ENCODE measurements at places on chromosomes 7 and 10.
A peak's percentile ranks its signal among the peaks of the same experiment; 100 is the strongest.

DNA sequence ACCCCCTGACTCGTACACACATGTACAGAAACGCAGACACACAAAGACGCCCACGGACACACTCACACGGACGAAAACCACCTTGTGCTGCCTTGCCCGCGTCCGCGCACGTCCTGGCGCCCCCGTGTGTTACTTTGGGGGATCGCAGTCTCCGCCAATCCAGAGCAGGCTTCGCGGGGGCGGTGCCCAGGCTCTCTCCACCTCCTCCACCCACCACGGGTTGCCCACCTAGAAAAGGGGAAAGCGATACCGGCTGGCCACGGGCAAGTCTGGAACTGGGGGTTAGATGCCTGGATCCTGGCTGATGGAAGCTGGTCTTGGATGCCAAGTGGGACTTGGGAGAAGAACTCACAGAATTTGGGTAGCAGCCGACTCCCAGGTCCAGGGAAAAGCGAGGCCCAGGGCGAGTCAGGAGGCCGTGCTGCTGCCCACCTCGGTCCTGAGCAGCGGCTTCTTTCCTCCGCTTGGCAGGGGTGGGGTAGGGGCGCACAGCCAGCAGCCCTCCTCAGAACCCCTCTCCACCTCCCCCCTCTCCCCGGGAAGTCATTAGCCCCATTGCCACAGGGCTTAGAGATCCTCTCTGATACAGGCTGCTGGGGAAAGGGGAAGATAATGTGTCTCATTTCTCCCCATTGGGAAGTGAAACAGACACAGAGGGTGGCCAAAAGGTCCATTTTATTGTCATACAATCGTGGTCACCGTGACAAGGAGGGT is 4.6 kb upstream of the VGF start:
- peak; percentile 73 for DNase-seq

DNA sequence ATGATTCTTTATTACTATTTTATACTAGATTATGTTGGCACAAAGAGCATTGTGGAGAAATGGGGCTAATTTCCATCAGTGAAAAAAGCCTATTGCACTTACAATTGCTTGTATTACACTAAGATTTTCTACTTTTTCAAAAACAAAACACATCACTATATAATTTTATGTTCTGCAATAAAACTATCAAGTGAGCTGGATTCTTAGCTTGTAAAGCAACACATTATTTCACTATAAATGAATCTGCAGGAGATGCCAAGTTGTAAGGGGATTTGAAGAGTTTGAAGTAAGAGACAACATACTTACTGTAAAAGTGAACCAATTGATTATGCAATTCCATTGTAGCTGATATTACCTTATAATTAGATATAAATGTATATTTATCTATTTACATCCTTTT is 333.3 kb upstream of the SEMA3D start:
- no peak for DNase-seq

GRCh38 chr7:73569042-73569608 is 9.3 kb downstream of the TBL2 start:
- DNase-seq: no peak

GRCh38 chr10:79982861-79983260 is 34.0 kb upstream of the SFTPD start:
- no peak for DNase-seq

DNA sequence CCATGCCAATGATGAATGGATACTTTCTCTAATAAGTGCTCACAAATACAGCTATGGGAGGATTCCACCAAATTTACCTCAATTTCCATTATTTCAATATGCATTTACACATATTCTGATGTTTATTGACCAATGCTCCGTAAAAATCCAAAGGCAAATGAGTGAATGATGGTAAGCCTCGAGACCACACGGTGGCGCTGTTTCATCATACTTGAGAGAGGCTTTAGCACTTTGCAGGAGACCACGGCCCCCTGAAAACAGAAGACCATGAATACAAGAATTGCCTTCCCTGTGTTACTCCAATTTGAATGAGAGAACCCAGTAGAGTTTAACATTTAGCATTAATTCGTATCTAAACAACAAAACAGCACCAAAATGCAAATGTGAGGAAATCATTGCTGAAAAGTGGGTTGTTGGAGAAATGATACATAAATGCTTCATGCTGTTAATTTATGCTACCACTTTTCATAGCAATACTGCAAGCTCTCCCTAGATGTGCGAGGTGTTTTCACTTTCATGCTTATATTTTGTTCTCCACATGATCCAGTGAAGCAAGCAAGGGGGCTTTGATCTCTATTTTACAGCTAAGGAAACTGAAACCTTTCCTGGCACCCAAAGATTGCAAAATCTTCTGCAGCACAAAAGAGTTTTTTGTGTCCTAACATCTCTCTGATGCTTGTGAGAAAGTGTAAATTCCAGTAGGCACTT is 35.4 kb downstream of the TRIL start:
- peak; percentile 37 for DNase-seq

GRCh38 chr7:116953372-116953905 is at the start of gene ST7:
TSS of gene ST7 (plus strand) at chr7:116953501. CDS start at chr7:116953541, 40 bp downstream.
- DNase-seq: peak; percentile 60

GRCh38 chr7:129889133-129889844 is 63.5 kb downstream of the UBE2H start:
- DNase-seq: no peak

- no peak for DNase-seq
Measured at GRCh38 chr7:27615420-27616185, 47.1 kb downstream of the HIBADH start.

GRCh38 chr7:13778967-13779366 is 210.5 kb downstream of the ETV1 start:
- no peak for DNase-seq

DNA sequence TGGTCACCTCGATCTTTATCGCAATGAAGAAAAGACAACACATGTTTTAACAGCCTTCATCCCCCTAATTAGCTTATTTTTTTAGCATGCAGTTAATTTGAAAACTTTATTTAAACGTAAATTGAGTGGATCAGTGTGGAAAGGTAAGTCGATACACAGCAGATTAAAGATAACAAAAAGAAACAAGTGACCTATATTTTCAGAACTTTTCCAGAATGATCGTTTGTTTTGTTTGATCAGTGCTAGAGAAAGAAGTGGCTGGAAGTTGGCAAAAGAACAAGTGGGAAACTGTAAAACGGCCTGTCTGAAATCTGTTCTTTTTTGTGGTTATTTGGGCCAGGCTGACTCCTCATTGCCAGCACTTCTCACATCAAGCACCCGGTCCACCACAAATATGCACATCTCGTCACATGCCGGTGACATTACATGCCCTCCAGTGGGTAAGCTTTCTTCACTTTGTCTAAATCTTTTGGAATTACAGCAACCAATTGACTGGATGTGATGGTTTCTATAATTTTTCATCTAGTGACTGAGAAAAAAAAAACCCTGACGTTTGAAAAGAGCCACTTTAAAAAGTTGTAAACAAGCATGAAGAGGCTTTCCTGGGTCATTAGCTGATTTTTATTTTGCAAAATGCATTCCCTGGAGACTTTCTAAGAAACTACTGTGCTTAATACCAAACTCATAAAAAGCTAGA is 33.2 kb downstream of the C7orf33 start:
- DNase-seq: no peak

DNA sequence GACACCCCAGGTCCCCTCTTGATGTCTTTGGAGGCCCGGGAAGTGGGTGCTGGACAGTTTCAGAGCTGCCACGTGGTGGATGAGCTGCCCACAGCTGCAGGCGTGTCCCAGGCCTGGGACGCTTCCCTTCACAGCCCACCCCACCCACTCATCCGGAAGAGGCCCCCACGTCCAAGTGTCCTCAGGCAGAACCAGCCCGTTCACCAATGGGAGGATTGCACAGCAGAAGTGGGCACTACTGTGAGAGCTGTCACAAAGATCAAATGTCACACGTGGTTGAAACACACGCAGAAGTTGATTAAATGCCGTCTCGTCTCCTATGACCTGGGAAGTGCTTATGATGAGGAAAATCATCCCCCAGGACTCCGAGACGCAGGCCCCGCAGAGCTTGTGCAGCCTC is 52.9 kb downstream of the STK32C start:
- no peak for DNase-seq

- no peak for DNase-seq
Measured at GRCh38 chr10:118900617-118901016, 128.9 kb upstream of the NANOS1 start.

GRCh38 chr10:121974019-121974534 is 940 bp downstream of the NSMCE4A start:
- no peak for DNase-seq

- DNase-seq: no peak
Measured at GRCh38 chr7:12619461-12620069, 49.0 kb downstream of the SCIN start.

- DNase-seq: no peak
Measured at GRCh38 chr7:8719102-8719501, 285.7 kb downstream of the NXPH1 start.

DNA sequence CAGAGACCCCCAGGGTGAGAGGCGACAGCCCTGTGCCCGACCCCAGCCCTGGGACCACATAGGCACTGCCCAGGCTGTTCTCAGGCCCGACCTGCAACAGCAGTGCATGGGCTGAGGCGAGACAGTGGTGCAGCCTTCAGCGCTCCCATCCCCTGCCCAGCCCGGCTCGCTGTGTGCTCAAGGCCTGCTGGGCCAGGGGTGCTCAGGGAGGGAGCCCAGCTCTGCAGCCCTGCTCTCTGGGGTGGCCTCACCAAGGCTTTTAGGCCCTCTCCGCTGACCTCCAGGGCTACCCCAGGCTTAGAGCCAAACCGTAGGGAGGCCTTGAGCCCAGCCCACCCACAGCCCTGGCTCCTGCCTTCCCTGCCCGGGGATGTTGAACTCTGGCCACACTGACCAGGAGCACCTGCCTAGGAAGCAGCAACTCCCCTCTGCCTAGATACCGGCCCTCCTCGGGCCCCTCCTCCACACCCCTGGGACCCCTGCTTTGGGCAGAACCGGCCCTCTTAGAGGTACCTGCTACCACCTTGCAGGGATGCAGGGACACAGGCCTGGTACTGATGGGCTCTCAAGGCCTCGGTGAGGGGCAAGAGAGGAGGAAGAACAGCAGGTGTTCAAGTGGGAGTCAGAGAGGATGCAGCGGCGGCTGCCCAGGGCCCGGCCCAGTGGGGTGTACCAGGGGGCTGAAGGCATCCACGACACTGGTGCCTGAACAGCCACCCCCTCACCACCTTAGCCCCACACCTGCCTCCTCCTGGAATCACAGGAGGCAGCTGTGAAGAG is 231.5 kb downstream of the ELFN1 start:
- no peak for DNase-seq

DNA sequence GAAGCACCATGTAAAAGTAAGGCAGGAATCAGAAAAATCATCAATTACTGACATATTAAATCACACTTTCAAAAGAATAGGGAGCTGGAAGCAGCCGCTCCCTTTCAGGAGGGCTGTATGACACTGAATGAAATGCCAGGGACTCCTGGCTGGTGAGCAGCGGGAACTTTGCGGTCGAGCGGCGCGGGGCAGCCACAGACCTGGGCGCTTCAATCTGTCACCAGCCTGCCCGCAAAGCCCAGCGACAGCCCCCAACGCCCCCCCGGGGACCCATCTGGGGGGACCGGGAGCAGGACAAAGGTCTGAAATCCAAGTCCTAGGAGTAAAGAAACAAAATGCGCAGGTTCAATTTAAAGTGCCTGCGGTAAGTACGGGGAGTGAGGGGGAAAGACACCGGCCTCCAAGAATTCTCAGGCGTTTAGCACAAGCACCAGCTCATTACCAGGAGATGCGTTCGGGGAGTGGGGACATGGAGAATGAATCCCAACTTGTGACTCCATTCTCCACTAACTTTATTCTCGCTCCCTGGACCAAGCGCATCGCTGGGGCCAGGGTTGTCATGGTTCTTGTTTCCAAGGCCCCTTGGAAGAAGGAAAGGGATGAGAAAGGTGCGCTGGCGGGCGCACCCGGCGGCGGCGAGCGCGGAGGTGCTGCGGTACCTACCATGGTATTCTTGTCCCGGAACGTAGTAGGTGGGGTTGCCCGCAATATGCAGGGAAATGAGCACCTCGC is 824 bp downstream of the RELN start:
- no peak for DNase-seq

GRCh38 chr7:139898483-139898882 is 69.4 kb downstream of the TBXAS1 start:
- no peak for DNase-seq

- no peak for DNase-seq
Measured at GRCh38 chr10:101138788-101139420, 7.8 kb downstream of the TLX1 start.

DNA sequence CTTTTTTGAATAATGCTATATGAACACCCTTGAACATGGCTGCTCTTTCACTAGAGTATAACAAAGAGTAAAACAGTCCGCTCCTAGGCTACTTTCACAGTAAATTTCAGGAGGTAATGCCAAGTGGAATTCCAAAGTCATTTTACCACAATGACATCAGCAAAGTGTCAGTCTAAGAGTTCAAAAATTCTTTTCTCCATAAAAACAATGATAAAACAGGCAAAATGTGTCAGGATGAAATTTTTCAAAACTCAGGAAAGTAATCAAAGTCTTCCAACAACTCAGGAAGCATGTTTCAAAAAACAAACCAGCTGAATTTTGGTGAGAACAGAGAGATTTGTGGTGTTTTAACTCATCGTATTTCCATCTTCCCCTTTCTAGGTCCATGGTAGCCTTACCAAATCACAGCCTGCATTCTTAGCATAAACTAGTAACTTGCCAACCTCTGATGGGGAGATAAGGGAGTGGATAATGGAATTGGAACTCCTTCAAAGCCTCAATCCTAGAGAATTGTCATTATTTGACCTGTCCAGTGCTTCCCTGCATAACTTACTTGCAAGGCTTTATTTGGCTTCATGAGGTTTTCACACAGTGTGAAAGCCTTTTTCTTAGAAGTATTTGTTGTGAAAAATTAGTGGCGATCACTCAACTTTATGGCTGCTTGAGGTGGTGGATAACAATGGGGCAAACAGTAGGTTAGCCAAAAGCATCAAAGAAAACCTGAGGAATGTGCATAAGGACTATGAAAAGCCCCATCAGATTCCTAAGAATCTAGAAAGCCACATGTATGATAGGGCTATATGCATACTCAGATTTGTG is 302.7 kb downstream of the HDAC9 start:
- DNase-seq: no peak

DNA sequence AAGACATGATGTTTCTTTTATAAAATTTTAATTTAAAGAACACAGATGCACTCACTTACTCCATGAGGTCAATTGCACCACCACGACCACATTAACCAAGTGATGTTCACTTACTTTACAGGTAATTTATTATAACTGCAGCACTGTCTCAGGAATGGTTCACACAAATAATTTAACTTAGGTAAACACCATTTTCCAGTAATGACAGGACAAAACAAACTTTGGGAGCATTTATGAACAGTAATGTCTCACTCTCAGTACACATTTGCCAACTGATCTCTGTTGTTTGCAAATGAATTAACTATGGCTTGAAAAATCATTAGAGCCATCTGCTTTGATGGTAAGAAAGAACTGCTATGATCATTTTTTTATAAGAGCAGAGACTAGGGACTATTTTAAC is 150.4 kb downstream of the ETV1 start:
- no peak for DNase-seq

All from activated B cell treated with CpG ODN at 0.5 μM for 24 hours (primary cell).